Activated CD4-positive, CD25-positive, alpha-beta regulatory T cell (primary cell): ENCODE measurements at places on chromosomes 12 and 14.

- DNase-seq = no peak
Measured at GRCh38 chr12:27012982-27013255, 1.3 kb downstream of the TM7SF3 start.

DNA sequence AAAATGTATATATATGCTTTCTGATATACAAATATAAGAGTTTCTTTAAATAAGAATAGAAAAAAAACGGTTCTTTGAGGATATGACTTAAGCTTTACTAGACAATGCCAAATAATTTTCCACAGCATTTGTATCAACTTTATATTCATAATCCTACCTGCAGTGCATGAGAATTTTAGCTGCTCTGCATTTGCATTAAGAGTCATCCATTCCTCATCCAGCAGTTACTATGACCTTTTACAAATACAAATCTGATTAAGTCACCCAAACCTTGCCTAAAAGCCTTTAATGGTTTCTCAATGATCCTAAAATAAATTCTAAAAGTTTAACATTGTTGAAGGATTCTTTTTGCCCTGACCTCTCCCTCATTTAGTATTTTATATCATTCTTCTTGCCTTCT, 116.5 kb downstream of the MGAT4C start:
- DNase-seq = no peak

- DNase-seq = no peak
Measured at GRCh38 chr14:99314623-99315022, 42.6 kb upstream of the BCL11B start.

DNA sequence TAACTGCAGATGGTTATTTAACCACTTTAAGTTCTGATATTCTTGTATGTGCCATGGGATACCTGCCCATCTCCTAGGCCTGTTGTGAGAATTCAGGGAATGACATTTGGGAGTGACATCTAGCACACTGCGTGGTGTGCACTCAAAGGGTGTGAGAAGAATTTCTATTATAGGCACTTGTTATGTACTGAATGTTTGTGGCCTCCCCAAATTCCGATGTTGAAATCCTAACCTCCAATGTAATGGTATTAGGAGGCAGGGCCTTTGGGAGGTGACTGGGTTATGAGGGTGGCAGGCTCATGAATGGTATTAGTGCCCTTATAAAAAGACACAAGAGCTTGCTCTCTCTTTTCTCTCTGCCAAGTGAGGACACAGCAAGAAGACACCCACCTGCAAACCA, 27.6 kb downstream of the VCPKMT start:
- DNase-seq = no peak

- DNase-seq = no peak
Measured at GRCh38 chr12:117090816-117091711, 8.2 kb downstream of the TESC start.

- no peak for DNase-seq
Measured at GRCh38 chr14:70999117-70999516, 91.9 kb downstream of the PCNX1 start.

DNA sequence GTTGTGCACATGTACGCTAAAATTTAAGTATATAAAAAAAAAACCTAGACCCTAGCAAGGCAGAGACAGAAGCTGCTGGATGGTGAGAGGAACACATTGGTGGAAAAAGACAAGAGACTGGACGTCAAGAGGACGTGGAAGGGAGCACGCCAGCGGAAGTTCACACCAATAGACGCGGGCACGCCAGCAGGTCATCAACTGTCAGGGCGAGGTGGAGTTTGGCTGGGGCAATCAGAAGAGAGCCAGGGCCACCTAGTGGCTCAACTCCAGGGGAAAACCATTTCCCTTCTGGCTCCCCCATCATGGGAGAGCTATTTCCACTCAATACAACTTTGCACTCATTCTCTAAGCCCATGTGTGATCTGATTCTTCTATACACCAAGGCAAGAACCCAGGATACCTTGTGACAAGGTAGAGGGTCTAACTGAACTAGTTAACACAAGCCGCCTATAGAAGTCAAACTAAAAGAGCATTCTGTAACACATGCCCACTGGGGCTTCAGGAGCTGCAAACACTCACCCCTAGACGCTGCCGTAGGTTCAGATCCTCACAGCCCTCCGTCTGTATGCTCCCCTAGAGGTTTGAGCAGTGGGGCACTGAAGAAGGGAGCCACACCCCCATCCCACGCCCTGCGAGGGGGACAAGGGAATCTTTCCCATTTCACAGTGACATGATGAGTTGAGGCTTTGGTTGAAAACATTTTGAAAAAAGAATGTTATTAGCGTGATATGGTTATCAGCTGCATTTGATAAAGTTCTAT, 702.7 kb downstream of the TMTC2 start:
- DNase-seq = no peak

DNA sequence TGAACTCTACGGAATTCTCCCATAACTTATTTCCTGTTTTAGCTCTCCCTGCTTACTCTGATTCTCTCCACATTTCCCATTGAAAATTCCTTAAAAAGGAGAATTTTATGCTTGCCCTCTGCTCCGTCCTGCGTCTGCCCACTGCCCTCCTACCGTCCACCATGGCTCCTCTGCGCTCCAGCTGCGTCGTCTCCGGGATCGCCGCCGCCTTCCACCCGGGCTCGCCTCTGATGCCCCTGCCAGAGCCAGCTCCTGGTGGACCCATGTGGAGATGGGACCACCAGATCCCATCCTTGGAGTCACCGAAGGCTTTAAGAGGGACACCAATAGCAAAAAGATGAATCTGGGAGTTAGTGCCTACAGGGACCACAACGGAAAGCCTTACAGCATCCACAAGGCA, 92.7 kb downstream of the LMO3 start:
- DNase-seq = no peak

DNA sequence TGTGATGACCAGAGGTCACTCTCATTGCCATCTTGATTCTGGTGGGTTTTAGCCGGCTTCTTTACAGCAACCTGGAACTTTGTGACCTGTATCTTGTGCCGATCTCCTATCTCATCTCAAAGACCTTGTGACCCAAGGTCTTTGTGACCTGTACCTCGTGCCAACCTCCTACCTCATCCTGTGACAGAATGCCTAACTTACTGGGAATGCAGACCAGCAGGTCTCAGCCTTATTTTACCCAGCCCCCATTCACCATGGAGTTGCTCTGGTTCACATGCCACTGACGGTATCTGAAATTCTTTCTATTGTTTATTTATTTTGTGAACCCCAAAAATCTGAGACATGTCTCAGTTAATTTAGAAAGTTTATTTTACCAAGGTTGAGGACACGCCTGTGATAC, 7.4 kb upstream of the HSPB8 start:
- no peak for DNase-seq

DNA sequence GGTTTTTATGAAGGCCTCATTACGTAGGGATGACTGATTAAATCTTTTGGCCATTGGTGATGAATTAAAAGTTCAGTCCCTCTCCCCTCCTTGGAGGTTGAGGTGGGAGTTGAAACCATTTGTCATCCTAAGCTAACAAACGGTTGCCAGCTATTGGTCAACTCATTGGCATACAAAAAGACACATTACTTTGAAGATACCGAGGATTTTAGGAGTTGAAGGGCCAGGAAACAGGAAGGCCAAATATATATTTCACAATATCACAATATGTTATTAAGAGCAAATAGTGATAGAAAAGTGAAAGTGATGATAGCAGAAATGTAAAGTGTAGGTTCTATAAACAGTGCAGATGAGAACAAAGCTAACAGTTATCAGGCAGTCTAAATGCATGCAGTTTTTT, 24.4 kb downstream of the RCOR1 start:
- no peak for DNase-seq
